Thoracic aorta endothelial cell (primary cell): ENCODE measurements at places on chromosomes 16 and 17. TPM values are rescaled to one million over a fixed set of nuclear protein-coding genes. Genes with fewer than 3 reads are reported as not detected.

The GSG1L gene
- total RNA-seq = not detected in 2 replicates

The FZD2 gene
- total RNA-seq = 0.66 and 1.2 TPM in 2 replicates

The XAF1 gene
- 12.8 and 19.9 TPM in 2 replicates for total RNA-seq

The OGFOD3 gene
- 27.1 and 28.6 TPM in 2 replicates for total RNA-seq

The GNG13 gene
- total RNA-seq = not detected in 2 replicates

The SEPTIN1 gene
- under 0.01 and 0.50 TPM in 2 replicates for total RNA-seq

The RNF222 gene
- not detected in 2 replicates for total RNA-seq

The NUBP1 gene
- total RNA-seq = 17.5 and 18.0 TPM in 2 replicates

The EVI2A gene
- 0.80 and 1.3 TPM in 2 replicates for total RNA-seq

The KRTAP1-5 gene
- not detected in 2 replicates for total RNA-seq

The MGAT5B gene
- total RNA-seq = 1.4 and 1.6 TPM in 2 replicates

The OTOP3 gene
- not detected in 2 replicates for total RNA-seq

The MYH2 gene
- not detected in 2 replicates for total RNA-seq

The DVL2 gene
- total RNA-seq = 39.8 and 51.8 TPM in 2 replicates

The CACNG5 gene
- not detected in 2 replicates for total RNA-seq

The C17orf58 gene
- total RNA-seq = 11.3 and 15.2 TPM in 2 replicates

The PRR35 gene
- 0.07 TPM in 1 of 2 replicates, not detected in the other for total RNA-seq

The PRCD gene
- 0.27 and 0.65 TPM in 2 replicates for total RNA-seq

The ZNF385C gene
- not detected in 2 replicates for total RNA-seq

The TEX19 gene
- total RNA-seq = 0.07 TPM in 1 of 2 replicates, not detected in the other

The KCNH4 gene
- total RNA-seq = under 0.01 TPM in 1 of 2 replicates, not detected in the other

The KRTAP9-8 gene
- not detected in 2 replicates for total RNA-seq

The TLCD3B gene
- total RNA-seq = 0.07 and 0.13 TPM in 2 replicates

The SLFN13 gene
- total RNA-seq = 2.5 and 4.3 TPM in 2 replicates

The ZNF207 gene
- total RNA-seq = 248 and 321 TPM in 2 replicates

The MSLN gene
- total RNA-seq = not detected in 2 replicates

The PIRT gene
- not detected in 2 replicates for total RNA-seq

The SLC6A4 gene
- total RNA-seq = 0.13 TPM in 1 of 2 replicates, not detected in the other

The KRTAP4-4 gene
- not detected in 2 replicates for total RNA-seq

The CES5A gene
- total RNA-seq = not detected in 2 replicates

The RAI1 gene
- 15.6 and 24.0 TPM in 2 replicates for total RNA-seq

The CCL5 gene
- total RNA-seq = not detected in 2 replicates

The CCL17 gene
- total RNA-seq = not detected in 2 replicates

The CSH1 gene
- total RNA-seq = not detected in 2 replicates

The CCL22 gene
- not detected in 2 replicates for total RNA-seq

The MAPT gene
- total RNA-seq = 0.07 and 0.27 TPM in 2 replicates

The SALL1 gene
- under 0.01 TPM in 1 of 2 replicates, not detected in the other for total RNA-seq

The CFAP97D1 gene
- total RNA-seq = 0.14 TPM in 1 of 2 replicates, not detected in the other

The ZNF423 gene
- 0.53 and 1.7 TPM in 2 replicates for total RNA-seq

The CRHR1 gene
- total RNA-seq = not detected in 2 replicates

The ACSM5 gene
- total RNA-seq = not detected in 2 replicates

The MPP2 gene
- total RNA-seq = 0.66 and 1.8 TPM in 2 replicates

The TNFRSF12A gene
- 62.6 and 76.2 TPM in 2 replicates for total RNA-seq

The CCL1 gene
- not detected in 2 replicates for total RNA-seq

The DLX3 gene
- not detected in 2 replicates for total RNA-seq

The OXLD1 gene
- 23.5 and 26.4 TPM in 2 replicates for total RNA-seq

The CRISPLD2 gene
- 0.07 and 0.13 TPM in 2 replicates for total RNA-seq

The MILR1 gene
- total RNA-seq = 7.4 and 40.3 TPM in 2 replicates

The EPN3 gene
- total RNA-seq = 0.07 and 0.13 TPM in 2 replicates

The CDK5R1 gene
- total RNA-seq = 2.1 TPM in 2 replicates

The FBRS gene
- total RNA-seq = 23.7 and 30.1 TPM in 2 replicates

The AOC2 gene
- total RNA-seq = 0.65 and 0.80 TPM in 2 replicates
